H9 (cell line): ENCODE measurements at places on chromosomes 5 and 9.

- no peak for DNase-seq
Observed at GRCh38 chr9:95057101-95057500, 260.4 kb downstream of the FANCC start.

GRCh38 chr5:75441560-75441959 is 69.9 kb downstream of the CERT1 start:
- no peak for DNase-seq

- no peak for DNase-seq
Observed at GRCh38 chr5:75078027-75078426, 25.7 kb upstream of the GCNT4 start.

GRCh38 chr5:99116526-99116925 is 187.7 kb upstream of the CHD1 start:
- DNase-seq = no peak

DNA sequence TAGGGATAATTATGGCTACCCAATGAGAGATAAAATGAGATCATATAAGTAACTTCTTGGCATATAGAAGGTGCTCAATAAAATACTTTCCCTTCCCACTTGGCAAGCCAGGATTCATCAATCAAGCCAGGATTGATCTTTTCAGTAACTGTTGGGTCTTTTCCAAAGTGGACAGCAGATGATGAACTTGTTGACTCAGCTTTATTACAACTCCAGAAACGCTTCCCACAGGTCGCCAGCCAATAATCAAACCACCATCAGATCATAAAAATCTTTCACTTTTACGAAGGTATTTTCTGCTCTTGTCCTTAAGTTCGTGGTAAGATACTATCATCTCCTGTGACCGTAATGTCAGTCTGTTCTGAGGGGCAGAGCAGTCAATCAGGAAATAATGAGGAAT is 39.8 kb upstream of the WHRN start:
- no peak for DNase-seq

GRCh38 chr5:97495301-97495700 is 312.3 kb upstream of the RIOK2 start:
- DNase-seq = no peak

DNA sequence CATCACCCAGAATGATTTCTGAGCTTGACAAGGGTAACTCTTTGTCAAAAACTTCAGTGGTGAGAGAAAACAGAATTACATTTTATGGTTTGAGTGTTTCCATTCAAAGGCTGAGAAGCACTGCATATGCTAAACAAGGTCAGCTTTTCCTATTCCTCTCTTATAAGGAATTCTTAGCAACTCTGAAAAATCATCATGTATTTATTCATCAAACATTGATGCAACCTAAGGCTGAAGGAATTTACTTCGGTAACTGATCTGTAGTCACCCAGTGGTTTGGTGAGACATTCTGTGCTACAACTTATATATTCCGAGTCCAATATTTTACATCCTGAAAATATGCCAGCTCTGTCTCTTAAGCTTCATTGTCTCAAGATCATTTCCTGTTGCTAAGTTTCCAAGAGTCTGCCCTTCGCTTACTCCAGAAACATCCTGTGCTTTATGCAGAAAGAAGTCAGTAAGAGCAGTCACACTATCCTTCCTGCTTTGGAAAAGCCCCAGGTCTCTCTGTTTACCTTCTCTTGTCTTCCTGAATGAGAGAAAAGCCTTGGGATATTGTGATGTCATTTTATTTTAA is 176.6 kb upstream of the TBCA start:
- DNase-seq = no peak

DNA sequence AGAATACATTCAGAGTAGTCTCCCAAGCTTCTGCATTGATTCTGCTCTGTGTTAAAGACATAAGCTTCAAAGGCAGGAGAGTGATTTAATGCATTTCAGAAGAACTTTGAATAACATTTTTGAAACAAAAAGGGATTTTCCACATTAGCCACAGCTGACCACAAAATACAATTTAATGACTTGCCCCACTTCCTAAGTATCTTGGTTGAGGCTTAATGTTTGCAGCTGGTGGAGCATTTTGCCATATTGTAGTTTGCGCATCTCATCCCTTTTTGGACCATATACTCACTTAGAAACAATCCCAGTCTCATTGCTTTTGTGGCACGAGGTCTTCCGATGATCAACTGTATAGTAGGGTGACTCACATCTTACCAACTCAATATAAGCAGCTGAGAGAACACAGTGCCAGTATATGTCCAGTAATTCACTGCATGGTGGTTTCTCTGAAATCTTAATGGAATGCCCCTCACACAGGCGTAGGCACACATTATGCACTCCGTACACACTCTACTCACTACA is 455.8 kb upstream of the PTGER4 start:
- no peak for DNase-seq

GRCh38 chr9:77018058-77018968 is 1.1 kb upstream of the FOXB2 start:
- DNase-seq = peak; percentile 79
